ENCODE measurements at places on chromosomes 3 and 15.

- no peak for DNase-seq
Measured at GRCh38 chr3:61449327-61450040, 111.9 kb upstream of the PTPRG start.

DNA sequence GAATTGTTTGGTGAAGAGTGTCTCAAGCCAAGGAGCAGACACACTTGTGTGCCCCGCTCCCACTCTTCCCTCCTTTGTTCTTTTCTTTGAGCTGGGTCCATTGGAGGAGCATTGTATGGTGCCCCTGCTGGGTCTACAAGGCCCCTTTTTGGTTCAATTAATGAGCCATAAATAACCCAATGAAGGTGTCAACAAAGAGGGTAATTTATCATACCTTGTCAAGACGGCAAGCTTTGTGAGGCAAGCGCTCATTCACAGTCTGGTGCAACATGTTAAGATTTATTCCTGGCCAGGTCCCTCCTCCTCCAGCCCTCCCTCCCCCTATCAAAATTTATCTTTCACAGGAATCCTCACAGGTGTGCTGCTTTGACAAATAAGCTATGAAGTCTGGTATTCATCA is 300.1 kb downstream of the RORA start:
- no peak for DNase-seq

- DNase-seq = no peak
Measured at GRCh38 chr3:25679642-25680302, 15.1 kb upstream of the TOP2B start.

GRCh38 chr15:38829086-38829485 is 264.5 kb upstream of the RASGRP1 start:
- no peak for DNase-seq

- peak; percentile 38 for DNase-seq
Measured at GRCh38 chr3:187741403-187742350, 3.6 kb downstream of the BCL6 start.

- no peak for DNase-seq
Measured at GRCh38 chr3:8537440-8537839, 35.8 kb downstream of the LMCD1 start.

DNA sequence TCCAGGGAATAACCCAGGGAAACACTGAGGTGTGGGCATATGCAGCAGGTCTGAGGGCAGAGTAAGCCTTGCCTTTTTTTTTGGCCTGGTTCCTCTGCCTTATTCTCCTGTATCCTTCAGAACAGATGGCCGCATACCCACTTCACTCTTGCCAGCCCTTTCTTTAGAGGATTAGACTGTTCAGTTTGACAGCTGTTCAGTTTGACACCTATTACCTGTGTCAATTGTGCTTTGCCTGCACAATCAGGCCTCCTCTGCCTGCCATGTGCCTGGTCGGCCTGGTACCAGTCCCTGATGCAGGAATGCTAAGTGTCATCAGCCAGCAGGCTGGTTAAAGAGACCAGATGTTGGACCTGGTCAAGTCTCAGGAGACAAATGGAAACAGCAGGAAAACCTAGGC is 22.3 kb downstream of the TM6SF1 start:
- DNase-seq = no peak

DNA sequence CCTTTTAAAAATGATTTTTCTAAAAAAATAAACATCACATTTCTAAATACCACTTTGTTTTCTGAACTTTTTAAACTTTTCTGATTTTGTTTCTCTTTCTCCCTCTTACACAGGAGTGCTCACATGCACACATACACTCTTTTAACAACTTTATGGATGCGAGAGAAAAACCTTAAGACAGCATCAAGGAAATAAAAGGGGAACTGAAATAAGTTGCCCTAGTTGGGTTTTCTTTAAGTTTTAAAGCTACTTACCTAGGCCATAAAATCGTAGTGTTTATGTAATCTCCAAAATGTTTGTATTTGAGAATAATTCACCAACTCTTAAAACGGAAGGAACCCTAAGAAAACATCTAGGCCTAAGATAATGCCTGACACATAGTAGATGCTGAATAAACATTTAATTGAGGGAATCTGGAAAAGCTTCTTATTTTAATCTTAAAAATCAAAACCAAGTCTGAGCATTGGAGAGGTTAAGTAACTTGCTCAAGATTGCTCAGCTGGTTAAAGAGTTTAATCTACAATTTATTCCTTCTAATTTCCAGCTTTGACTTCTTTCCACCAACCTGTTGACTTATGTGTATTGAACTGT is 1.2 kb upstream of the BBX start:
- DNase-seq = no peak

DNA sequence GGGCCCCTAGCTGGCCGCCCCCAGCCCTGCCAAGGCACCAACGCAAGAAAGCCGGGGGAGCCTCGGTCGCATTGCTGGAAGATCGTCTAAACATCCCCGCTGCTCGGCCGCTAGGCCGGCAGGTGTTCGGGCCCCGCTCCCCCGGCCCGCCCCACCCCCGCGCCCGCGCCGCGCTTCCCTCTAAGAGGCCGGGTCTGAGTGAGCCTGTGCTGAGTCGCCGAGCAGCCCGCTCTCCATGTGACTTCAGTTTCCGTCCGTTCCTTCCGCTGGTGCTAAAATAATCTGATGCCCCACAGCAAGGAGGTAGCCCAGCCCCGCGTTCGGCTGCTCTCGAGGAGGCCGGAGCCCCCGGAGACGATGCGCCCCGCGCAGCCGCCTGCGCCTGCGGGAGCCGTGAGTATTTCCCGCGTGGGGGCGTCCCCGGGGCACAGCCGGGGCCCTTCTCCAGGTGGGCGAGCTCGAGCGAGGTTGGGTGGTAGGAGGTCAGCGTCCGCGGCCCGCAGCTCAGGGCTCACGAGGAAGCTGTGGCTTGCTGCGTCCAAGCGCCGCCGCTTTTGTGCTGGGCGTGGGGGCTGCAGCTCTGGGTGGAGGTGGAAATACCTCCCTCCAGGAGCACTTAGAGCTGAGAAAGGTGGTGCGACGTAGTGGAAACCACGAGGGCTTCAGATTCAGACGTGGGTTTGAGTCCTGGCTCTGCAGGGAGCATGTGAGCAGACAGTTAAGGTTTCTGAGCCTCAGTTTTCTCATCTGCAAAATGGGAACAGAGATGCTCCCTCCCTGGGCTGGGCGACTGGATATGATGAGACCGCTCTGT is at the start of gene NRROS:
NRROS (plus strand) TSS at position 212 of the 814 bp plus-strand sequence. CDS start 14,846 bp downstream, outside the sequence.
- peak; percentile 36 for DNase-seq

DNA sequence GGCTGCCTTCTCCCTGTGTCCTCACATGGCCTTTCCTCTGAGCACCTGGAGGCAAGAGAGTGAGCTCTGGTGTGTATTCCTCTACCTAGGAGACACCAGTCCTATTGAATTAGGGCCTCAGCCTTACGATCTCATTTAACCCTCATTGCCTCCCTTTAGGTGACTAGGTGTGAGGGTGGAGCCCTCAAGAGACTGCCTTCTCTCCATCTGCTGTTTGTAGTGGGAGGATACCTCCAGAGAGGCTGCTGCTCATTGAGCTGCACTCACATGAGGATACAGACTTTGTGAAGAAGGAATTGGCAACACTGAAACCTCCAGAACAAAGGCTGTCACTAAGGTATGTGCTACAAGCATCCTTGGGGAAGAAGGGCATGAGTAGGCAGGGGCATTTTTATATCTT is at the start of gene CCR8:
CCR8 (plus strand) TSS at position 217 of the 400 bp plus-strand sequence. CDS start 2,623 bp downstream, outside the sequence.
- DNase-seq = no peak

GRCh38 chr3:52099001-52099401 is 42.6 kb upstream of the DUSP7 start:
- no peak for DNase-seq

DNA sequence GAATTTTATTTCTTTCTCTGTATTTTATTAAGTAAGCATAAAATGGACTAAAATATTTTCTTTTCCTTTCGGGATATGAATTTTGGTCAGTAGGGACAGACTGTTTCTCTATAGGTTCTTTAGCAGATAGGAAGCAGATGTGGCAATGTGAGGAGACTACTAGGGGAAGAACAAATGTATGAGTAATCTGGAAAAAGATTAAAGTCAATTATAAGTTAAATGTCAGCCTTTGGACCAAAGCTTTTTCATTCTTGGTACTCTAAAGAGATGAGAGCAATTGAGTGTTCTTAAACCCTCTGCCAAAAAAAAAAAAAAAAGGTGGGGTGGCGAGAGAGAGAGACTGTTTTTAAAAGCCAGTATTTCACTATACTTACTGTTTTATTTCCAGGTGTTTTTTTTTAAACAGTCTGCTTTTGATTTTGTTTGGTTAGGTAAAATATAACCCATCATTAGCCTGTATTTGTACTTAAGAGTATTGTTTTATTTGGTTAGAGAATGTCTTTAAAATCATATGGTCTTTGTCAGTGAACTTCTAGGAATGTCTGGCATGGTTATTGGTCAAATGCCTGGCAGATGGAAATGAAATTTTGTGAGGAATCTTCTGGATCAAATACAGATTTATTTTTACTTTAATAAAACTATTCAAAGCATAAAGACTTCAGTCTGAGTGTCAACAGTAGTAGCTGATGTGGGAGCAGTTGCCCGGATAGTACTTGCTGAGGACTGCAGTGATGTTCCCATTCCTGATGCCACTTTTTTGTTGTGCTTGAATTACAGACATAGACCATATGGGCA is 63.8 kb downstream of the LRRC49 start:
- DNase-seq = no peak

GRCh38 chr3:99934975-99935797 is 117.5 kb downstream of the CMSS1 start:
- no peak for DNase-seq

DNA sequence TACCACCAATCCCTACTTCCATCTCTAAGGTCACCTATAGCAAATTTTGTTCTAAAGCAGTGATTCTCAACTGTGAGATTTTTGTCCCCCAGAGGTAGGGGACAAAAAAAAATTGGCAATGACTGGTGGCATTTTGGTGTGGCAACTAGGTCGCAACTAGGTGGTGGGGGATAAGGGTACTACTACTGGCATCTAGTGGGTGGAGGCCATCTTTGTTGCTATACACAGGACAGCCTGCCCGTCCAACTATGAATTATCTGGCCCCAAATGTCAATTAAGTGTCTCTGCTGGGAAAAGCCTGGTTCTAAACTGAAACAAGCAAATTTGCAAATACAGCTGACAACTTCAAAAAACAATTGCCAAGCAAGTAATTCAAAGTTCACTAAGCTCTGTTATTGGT is 1.4 kb downstream of the MTMR10 start:
- no peak for DNase-seq

GRCh38 chr3:177567833-177568232 is 370.6 kb upstream of the TBL1XR1 start:
- DNase-seq = no peak

- DNase-seq = no peak
Measured at GRCh38 chr3:142459929-142460328, 12.1 kb upstream of the XRN1 start.

GRCh38 chr3:108976058-108976457 is 22.4 kb upstream of the GUCA1C start:
- DNase-seq = no peak

GRCh38 chr3:141881702-141882101 is 5.3 kb downstream of the ATP1B3 start:
- no peak for DNase-seq

DNA sequence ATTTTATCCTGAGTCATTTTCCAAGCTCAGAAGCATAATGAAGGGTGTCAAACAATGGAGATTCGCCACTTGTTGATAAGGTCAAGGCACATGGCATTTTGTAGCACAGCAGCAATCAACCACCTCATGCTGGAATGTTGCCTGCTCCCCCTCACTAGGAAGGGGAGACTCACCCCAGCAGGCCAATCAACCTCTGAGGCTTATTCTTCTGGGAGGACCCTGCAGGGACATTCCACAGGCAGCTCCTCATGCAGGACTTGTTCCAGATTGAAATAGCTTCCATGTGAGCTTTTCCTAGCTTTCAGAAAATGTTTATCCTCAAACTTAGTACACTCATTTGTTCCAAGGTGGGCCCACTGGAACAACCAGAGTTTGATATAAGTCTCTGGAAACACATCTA is 77.6 kb downstream of the SSR3 start:
- no peak for DNase-seq

DNA sequence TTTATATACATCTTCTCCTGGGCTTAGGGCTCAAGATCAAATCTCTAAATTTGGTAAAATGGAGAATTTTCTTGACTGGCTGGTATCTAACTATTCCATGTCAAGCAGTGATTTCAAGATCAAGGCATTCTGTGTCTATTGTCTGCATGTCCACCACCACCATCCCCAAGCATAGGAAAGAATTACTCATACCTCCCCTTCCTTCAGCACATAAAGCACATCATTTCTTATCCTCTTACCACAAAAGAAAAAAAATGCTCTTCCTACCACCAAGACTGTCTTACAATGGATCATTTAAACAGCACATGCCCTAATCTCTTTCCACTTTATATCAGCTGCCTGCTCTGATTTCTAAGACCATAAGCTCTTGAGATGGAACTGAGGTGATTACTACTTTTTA is 470.5 kb upstream of the THBS1 start:
- no peak for DNase-seq

DNA sequence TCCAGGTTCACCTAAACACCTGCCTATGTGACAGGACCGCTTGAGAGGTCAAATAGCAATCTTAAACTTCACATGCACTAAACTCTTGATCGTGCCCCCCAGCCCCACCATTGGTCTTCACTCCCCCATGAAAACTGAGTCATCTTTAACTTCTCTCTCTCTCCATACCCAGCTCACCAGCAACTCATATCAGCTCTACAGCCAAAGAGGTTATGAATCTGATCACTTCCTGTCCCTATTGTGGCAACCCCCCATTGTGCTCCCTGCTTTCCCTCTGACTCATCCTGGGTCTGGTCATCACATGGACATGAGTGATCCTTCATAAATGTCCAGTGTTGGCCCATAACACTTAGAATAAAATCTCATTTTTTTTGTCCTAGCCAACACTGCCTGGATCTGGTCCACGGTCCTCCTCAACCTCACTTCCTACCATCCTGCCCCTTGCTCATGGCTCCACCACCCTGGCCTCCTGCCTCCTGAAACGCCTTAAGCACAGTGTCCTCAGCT is 103.4 kb upstream of the HACD2 start:
- no peak for DNase-seq

GRCh38 chr3:150612494-150612893 is 9.4 kb downstream of the SELENOT start:
- no peak for DNase-seq

GRCh38 chr15:64897345-64897985 is 14.2 kb upstream of the ANKDD1A start:
- no peak for DNase-seq

GRCh38 chr3:195872800-195873199 is 35.6 kb downstream of the TNK2 start:
- no peak for DNase-seq

DNA sequence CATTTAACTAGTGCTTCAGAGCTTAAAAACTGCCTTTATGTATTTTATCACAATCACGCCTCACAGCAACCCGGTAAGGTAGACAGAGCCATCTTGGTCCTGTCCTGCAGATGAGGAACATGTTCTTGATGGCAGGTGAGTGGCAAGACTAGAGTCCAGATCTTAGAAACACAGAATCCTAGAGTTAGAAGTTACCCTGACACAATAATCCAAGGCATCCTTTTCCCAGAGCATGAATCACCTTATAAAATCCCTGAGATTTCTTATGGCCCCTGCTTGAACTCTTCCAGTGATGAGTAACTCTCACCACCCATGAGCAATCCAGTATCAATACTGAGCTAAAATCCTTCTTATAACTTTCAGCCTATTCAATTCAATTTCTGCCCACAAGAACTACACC is 16.9 kb downstream of the POPDC2 start:
- no peak for DNase-seq

GRCh38 chr3:123750659-123751420 is 133.3 kb downstream of the MYLK start:
- DNase-seq = no peak

GRCh38 chr15:25712192-25712960 is 150.8 kb downstream of the ATP10A start:
- DNase-seq = no peak

- DNase-seq = no peak
Measured at GRCh38 chr3:48238531-48239085, 2.3 kb upstream of the ZNF589 start.

GRCh38 chr15:89203705-89204273 is 17.6 kb downstream of the RLBP1 start:
- no peak for DNase-seq

All from amygdala (tissue), 56 donors.